ENCODE measurements at places on chromosomes 3 and 15.

DNA sequence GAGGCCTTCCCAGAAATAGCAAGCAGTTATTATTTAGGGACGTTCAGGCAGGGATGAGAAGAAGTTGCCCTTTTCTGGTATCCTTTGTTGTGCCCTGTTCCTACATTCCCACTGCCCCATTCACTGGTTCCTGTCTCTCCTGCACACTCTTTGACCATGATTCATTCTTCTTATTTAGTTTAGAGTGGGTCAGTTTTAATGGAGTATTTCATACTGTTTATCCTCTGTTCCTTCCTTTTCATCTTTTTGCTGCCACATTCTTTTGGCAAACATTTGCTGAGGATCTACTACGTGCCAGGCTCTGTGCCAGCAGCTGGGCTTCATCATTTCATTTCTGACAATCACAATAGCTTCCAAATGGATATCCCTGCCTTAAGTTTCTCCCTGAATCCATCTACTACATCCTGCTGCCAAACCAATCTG, 11.8 kb upstream of the EID1 start:
- no peak for DNase-seq

GRCh38 chr3:144810160-144810559, 838.5 kb downstream of the DIPK2A start:
- no peak for DNase-seq

DNA sequence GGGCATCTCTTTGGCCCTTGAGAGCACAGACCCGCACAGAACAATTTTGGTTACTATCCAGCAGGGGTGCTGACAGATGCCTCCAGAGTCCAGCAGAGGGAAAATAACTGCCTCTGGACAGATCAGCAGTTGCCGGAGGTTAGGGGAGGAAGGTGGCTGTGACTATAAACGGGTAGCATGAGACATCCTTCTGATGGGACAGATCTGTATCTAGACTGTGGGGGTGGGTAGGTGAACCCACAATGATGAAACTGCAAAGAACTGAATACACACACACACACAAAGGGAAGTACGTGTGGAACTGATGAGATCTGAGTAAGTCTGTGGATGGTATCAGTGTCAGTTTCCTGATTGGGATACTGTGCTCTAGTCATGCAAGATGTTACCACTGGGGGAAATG, 21.2 kb downstream of the ADAMTS7 start:
- no peak for DNase-seq

GRCh38 chr15:95287720-95288103, 1042.8 kb upstream of the NR2F2 start:
- DNase-seq = no peak

DNA sequence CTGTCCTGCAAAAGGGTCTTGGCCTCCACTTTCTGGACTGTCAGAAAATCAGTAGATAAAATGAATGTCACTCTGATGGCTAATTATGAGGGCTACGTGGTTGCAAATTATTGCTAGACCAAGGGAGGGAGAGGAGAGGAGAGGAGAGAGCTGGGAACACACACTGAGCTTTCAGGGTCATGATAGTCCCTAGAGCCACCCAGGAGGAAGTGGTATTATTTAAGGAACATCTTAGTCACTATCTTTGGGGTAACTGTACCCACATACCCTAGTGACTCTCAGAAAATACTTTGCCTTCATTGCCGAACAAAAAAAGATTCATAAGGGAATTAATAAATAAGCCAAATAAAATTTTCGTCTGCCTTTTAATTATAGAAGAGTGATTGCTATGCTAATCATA, 642.3 kb upstream of the CFAP20DC start:
- no peak for DNase-seq
